ENCODE measurements at places on chromosomes 7 and 10.

GRCh38 chr10:68989317-68989990, 851 bp downstream of the KIFBP start:
- DNase-seq, result no peak

DNA sequence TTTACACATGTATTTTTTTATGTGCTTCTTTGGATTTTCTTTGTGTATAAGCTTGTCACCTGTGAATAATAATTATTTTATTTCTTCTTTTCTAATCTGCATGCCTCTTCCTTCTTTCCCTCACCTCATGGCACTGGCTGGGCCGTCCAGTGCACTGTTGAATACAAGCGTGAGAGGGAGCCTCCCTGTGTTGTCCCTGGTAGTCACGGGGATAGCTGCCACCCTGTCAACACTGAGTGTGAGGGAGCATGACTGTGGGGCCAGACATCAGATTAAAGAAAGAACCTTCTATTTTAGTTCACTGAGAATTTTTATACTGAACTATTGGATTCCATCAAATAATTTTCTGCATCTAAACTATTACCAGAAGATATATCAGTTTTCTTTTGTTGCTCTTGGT, 187.9 kb downstream of the CDC14C start:
- no peak for DNase-seq

GRCh38 chr10:96700374-96701099, 19.8 kb downstream of the PIK3AP1 start:
- no peak for DNase-seq

- DNase-seq, result no peak
Observed at GRCh38 chr10:47047577-47048525, 136.6 kb downstream of the PTPN20 start.

- DNase-seq, result no peak
Observed at GRCh38 chr10:11863353-11864109, 40.4 kb downstream of the PROSER2 start.

DNA sequence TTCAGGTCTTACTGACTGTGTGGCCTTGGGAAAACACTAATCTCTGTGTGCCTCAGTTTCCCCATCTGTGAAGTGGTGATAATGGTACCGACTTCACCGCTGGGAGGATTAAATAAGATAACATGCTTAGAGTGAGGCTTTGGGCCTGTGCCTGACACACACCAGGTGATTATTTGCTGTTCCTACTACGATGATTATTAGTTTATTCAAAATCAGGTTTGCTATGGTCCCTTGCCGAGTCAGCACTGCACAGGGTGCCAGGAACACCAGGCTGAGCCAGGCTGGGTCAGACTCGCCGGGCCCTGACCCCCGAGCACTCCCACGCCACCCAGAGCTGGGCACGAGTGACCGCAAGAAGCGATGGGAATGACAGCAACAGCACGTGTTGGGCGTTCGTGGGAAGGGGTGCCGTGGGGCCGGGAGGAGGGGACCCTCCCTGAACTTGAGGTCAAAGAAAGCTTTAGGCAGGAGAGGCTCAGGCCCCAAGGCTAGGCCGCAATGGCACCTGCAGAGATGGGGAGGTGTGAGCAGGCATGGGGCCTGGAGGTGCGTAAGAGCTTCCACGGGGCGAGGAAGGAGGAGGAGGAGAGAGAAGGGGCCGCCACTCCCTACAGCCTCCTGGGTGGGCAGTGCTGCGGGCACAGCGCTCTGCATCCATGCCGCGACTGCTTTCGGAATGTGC, 325.4 kb downstream of the DNAJB6 start:
- no peak for DNase-seq

DNA sequence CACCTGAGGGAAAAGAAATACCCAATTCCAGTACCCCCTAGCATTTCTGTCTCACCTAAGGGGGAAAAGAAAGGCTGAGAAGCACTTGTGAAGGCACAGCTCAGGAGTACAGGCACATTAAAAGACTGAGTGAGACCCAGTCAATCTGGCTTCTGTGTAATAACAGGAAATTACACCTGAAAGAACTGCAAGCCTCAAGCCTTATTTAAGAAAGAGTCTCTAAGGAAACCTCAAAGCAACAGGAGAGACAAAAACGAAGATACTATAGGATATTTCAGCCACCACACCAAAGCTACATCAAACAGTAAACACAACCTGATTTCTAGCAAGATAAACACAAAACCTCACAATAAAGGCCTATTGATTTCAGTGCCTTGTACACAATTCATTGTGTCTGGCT, 69.6 kb upstream of the CDK1 start:
- DNase-seq, result no peak

- DNase-seq, result no peak
Observed at GRCh38 chr7:3103614-3104398, 60.1 kb upstream of the CARD11 start.

GRCh38 chr10:88755753-88756152, 4.1 kb upstream of the LIPN start:
- DNase-seq, result no peak

All from fibroblast of skin of left quadriceps (primary cell).